CD4-positive, alpha-beta T cell treated with Interleukin-17A for 4 hours (primary cell): ENCODE measurements at places on chromosomes 16 and 17.

- DNase-seq: no peak
Measured at GRCh38 chr16:28188085-28188916, 23.5 kb downstream of the XPO6 start.

GRCh38 chr16:71295950-71296349 lies 6.7 kb upstream of the CMTR2 start:
- DNase-seq: no peak

GRCh38 chr17:38324141-38324697 lies 19.5 kb downstream of the GPR179 start:
- DNase-seq: no peak

- no peak for DNase-seq
Measured at GRCh38 chr16:52549011-52549692, 2.2 kb upstream of the TOX3 start.

- DNase-seq: no peak
Measured at GRCh38 chr17:32331243-32332040, 10.5 kb downstream of the C17orf75 start.
